ENCODE measurements at places on chromosomes 4 and X.

- DNase-seq, result no peak
These were observed 443.0 kb downstream of the GPM6A start for GRCh38 chr4:175369087-175369486.

GRCh38 chrX:19137067-19137466 is 14.8 kb upstream of the ADGRG2 start:
- no peak for DNase-seq

GRCh38 chr4:183403486-183403885 is 41.0 kb upstream of the CDKN2AIP start:
- no peak for DNase-seq

DNA sequence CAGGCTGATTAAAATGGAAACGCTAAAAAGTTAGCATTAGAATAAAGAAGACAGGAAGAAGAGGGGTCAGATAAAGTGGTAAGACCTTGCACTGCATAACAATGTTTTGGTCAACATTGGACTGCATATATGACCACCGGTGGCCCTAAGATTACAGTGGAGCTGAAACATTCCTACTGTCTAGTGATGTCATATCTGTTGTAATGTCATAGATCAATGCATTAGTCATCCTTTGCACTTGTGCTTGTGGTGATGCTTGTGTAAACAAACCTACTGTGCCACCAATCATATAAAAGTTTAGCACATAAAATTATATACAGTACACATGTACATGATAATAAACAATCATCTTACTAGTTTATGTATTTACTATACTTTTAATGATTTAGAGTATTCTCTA is 73.0 kb downstream of the TMEM165 start:
- DNase-seq, result no peak

DNA sequence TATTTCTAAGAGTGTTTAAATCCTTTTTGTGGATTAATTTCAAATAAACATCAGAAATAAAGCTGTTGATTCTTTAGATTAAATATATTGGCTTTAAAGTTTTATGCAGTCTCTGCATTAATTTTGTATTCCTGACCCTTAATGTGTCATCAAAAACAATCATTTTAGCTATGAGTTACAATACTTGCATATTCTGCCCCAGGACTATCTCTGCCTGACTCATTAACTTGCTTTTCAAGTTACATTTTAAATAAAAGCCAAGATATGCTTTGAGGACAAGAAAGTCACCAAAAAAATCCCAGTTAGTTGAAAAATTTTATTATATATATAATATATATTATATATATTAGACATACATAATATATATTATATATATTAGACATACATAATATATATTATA is 208.7 kb downstream of the ADGRL3 start:
- no peak for DNase-seq

GRCh38 chr4:13313856-13314255 is 170.3 kb downstream of the RAB28 start:
- DNase-seq, result no peak

- DNase-seq, result no peak
These were observed 137.9 kb upstream of the ZXDB start for GRCh38 chrX:57453901-57454300.

DNA sequence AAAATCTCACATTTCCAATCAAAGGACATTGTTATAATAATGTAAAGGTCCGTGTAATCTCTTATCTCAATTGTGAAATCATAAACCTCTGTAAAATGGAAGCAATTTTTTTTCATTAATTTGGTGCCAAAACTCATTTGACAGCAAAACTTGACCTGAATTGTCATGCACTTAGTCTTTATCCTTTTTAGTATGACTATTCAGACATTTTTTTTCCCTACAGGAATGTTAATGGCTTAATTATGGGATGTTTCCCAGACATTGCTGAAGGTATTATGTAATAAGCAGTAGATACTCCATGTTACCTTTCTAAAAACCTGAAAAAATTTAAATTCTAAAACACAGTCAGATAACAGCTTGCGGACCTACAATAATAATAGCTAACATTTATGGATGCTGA is 228.9 kb downstream of the LHFPL1 start:
- no peak for DNase-seq
